IMR-90 (cell line): ENCODE measurements at places on chromosomes 7 and 10.

DNA sequence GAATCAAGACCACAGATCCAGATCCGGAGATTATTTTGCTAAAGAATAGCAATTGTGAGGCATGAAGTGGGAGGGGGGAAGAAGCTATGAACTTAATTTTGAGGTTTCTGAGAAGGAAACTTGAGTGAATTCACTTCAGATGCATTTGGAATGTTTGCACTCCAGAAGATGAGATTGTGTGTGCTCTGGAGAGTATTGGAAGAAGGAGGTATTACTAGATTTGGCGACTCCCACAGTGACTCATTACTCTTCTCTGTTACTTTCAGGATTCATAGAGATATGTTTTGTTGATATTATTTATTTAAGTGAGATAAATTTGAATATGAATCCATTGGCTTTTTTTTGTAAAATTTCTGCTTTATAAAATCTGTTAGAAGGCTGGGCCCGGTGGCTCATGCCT, 80.7 kb downstream of the ANKRD30A start:
- DNase-seq: no peak

DNA sequence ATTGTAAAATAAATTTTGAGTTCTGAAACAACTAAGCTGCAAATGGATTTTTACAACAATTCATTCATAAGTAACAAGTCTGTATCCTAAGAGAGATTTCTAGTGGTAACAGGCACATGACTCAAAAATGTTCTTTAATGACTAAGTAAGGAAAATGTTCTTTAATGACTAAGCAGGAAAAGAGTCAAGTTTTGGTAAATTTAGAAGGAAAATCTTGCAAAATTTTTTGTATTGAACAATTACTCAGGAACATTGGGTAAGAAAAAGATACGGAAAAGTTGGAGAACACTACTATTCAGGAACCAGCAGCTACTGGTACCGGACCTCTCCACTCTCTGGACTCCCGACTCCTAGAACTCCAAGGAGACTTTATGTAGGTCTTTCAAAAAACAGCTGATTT, 33.5 kb downstream of the HYCC1 start:
- DNase-seq: peak; percentile 84

GRCh38 chr7:52648872-52649271, 386.6 kb upstream of the POM121L12 start:
- no peak for DNase-seq

DNA sequence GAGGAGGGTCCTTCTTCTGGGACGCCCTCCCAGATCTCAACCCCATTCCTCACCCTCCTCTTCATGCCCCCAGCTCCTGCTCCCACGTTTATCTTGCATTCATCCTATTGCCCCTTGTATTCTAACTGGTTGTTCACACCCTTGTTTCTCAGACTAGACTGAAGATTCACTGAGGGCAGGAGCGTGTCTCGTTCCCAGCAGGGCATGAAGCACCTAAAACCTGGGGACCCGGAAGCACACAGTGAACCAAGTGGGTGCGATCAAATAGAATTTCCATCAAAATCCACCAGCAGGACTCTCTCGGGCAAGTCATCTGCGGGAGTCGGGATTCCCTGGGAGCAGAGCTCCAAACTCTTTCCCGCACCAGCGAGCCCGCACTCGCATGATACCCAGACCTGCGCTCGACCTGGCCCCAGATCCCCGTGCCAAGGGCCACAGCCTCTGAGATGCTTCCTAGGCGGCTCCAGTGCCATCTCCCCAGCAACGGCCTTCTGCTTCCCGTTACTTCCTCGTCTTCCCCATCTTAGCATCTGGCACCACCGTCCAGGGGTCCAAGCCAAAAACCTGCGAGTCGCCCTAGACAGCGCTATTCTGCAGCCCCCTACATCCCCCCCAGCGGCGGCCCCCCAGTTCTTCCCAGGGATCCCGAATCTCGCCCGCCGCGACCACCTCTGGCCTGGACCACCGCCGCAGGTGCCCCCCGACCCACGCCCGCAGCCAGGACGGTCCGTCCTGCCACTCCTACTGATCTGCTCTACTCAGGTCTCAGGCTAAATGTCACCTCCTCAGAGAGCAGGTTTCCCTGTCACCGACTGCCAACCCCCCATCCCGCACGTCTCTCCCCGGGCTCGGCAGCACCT, 6.1 kb upstream of the GBX1 start:
- DNase-seq: no peak

GRCh38 chr7:12570534-12571461, at the start of gene SCIN:
Gene SCIN, plus strand, starts transcription at chr7:12570720. Its CDS starts 67 bp downstream, at chr7:12570787.
- DNase-seq: no peak

DNA sequence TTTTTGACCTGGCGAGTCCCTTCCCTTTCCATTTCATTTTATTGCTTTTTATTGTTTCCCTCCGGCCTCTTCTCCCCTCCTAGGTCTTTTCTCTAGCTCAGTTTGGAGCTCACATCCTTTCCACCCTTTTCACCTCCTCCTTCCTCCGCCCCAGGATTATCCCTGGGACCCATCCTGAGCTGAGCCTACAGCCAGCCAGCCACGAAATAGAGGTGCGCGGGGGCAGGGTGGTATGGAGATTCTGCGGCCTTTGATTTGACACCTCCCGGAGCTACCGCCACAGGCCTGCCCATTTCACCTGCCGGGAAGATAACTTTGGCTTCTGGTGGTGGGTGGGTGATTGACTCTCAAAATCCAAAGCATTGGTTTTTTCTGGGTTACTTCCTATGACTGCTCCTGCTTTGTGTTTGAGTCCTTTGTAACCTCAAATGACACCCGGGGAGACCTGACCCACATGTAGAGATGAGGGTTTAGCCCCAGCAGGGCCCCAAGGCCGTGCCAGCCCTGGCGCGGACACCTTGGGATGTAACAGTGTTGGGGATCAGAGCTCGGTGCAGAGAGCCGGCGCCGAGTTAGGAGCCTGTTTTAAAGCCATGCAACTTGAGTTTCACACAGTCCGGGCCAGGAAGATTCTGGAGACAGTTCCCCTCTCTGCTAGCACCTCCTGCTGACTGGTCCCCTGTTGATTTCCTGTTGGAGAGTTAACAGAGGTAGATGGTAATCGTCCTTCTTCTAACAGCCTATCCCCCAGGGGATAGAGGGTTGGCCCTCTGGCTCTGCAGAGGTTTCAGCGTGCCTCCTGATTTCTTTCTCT, 1.5 kb downstream of the DUSP5 start:
- DNase-seq: peak; percentile 74

GRCh38 chr10:97584798-97585438, 729 bp downstream of the HOGA1 start:
- no peak for DNase-seq

DNA sequence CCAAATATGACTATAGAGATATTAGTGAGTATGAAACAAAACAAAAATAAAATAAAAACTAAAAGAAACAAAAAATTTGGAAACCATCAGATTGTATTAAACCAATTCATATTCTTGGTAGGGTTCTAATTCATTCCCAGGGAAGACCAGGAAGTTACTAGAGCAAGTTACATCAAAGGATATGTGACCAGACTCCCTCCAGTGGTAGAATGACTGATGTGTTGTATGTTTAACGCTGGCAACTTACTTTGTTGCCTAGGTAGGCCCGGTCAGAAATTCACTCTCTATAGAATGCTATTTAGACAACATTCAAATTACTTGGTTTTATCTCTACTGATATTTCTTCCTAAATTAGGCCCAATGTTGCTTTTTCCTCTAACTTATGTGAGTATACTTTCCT, 5.2 kb downstream of the PHYHIPL start:
- peak; percentile 43 for DNase-seq
